Lower lobe of right lung (tissue), 2 donors: ENCODE measurements at places on chromosomes 12 and 14. TPM values are rescaled to one million over a fixed set of nuclear protein-coding genes. Genes with fewer than 3 reads are reported as not detected.

DNA sequence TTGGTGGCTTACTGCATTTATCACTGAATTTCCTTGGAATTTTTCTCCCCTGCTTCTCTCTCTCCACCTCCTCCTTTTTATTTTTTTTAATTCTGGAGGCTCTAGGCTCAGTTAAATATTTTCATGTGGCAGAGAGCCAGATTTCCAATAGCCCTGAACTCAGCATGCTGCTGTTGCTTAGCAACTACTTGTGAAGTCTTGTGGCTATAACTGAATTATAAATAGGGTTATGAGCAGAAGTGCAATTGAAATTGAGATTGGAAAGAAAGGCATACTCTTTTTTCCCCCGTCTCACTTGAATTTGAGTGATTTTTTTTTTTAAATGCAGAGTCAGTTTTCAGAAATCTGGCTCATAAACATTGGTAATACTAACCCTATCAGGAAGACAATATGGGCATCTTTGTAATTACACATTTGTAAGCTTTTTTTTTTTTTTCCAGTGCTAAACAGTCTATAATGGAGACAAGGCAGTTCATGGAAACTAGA, 38.3 kb downstream of the ATF7IP start:
- no peak overlapping the region for H3K27ac ChIP-seq
- H3K4me3 ChIP-seq: no peak overlapping the region
- peaks cover 25% of the 10 kb centered on the region for H3K4me1 ChIP-seq
- DNase-seq: no peak
- H3K27me3 ChIP-seq: no peaks in the 10 kb centered on the region
- H3K36me3 ChIP-seq: no peaks in the 10 kb centered on the region

GRCh38 chr14:102508774-102509745, 516 bp downstream of the ANKRD9 start:
- H3K4me3 ChIP-seq: peak overlapping the region; percentile 69
- H3K36me3 ChIP-seq: no peaks in the 10 kb centered on the region
- peaks cover 16% of the 10 kb centered on the region for H3K4me1 ChIP-seq
- H3K27ac ChIP-seq: peak overlapping the region; percentile 80

- no peaks in the 10 kb centered on the region for H3K27me3 ChIP-seq
- DNase-seq: no peak
- H3K27ac ChIP-seq: no peak overlapping the region
- no peak overlapping the region for H3K4me3 ChIP-seq
- no peaks in the 10 kb centered on the region for H3K4me1 ChIP-seq
- no peaks in the 10 kb centered on the region for H3K36me3 ChIP-seq
Observed at GRCh38 chr14:47022721-47023120, 371.1 kb upstream of the RPL10L start.

- H3K4me1 ChIP-seq: no peaks in the 10 kb centered on the region
- H3K4me3 ChIP-seq: no peak overlapping the region
Observed at GRCh38 chr14:98974113-98974512, 297.9 kb downstream of the BCL11B start.

DNA sequence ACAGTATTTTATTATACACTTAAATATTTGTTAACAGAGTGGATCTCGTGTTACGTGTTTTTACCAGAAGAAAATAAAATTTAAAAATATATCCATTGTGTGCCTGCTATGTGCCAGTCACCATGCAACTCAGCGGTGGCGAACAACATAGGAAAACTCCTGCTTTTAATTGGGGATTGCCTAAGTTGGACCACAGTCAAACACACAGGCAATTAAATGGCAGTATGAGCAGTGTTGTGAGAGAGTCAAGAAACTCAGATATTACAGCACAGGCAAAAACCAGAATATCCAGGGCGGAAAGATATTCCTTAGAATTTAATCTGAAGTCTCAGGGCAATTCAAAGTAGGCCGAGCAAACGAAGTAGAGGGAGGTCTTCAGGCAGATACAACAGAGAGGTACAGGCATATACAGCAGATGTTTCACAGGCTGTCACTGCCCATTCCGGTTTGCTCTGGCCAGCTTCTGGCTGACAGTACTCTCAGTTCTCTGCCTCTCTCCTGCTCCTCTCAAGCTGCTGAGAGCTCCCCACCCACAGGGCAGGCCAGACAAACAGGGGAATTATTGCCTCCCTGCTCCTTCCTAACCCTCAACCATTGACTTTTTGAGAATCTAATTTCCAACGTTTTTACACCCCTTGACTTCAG, 540.2 kb upstream of the TMEM132C start:
- no peaks in the 10 kb centered on the region for H3K27me3 ChIP-seq
- no peak for DNase-seq
- no peaks in the 10 kb centered on the region for H3K4me1 ChIP-seq
- no peak overlapping the region for H3K4me3 ChIP-seq

- DNase-seq: peak; percentile 88
- peak within 1 kb of the TSS; percentile 68 for H3K4me3 ChIP-seq
- no peaks in the 10 kb centered on the region for H3K36me3 ChIP-seq
- H3K27ac ChIP-seq: peak within 1 kb of the TSS; percentile 31
- peaks cover 22% of the 10 kb centered on the region for H3K4me1 ChIP-seq
Observed at GRCh38 chr14:74922752-74923401, at the start of gene RPS6KL1. RPS6KL1 (minus strand) TSS chr14:74923260; CDS start chr14:74921541, 1,719 bp downstream.

GRCh38 chr12:4958697-4959375, 49.1 kb downstream of the KCNA1 start:
- H3K4me3 ChIP-seq: no peak overlapping the region
- H3K27me3 ChIP-seq: peaks cover 39% of the 10 kb centered on the region
- no peaks in the 10 kb centered on the region for H3K36me3 ChIP-seq

- no peaks in the 10 kb centered on the region for H3K36me3 ChIP-seq
- H3K4me3 ChIP-seq: no peak overlapping the region
- H3K27me3 ChIP-seq: no peaks in the 10 kb centered on the region
- H3K4me1 ChIP-seq: no peaks in the 10 kb centered on the region
- H3K27ac ChIP-seq: no peak overlapping the region
Observed at GRCh38 chr12:39451977-39452376, 9.1 kb upstream of the KIF21A start.

GRCh38 chr14:85358136-85358785, 171.7 kb upstream of the FLRT2 start:
- DNase-seq: no peak
- H3K4me3 ChIP-seq: no peak overlapping the region
- H3K4me1 ChIP-seq: no peaks in the 10 kb centered on the region
- H3K36me3 ChIP-seq: no peaks in the 10 kb centered on the region
- H3K27ac ChIP-seq: no peak overlapping the region

- H3K4me3 ChIP-seq: no peak overlapping the region
- peak overlapping the region; percentile 69 for H3K27ac ChIP-seq
- peaks cover 95% of the 10 kb centered on the region for H3K4me1 ChIP-seq
- H3K27me3 ChIP-seq: no peaks in the 10 kb centered on the region
Observed at GRCh38 chr12:120241561-120242274, 23.8 kb downstream of the PXN start.

GRCh38 chr12:16148938-16149337, 128.5 kb downstream of the SLC15A5 start:
- H3K4me3 ChIP-seq: no peak overlapping the region
- no peaks in the 10 kb centered on the region for H3K36me3 ChIP-seq
- H3K4me1 ChIP-seq: no peaks in the 10 kb centered on the region
- DNase-seq: no peak
- no peak overlapping the region for H3K27ac ChIP-seq
- no peaks in the 10 kb centered on the region for H3K27me3 ChIP-seq

- H3K27ac ChIP-seq: no peak overlapping the region
- H3K4me3 ChIP-seq: no peak overlapping the region
- H3K27me3 ChIP-seq: no peaks in the 10 kb centered on the region
- H3K4me1 ChIP-seq: peaks cover 4% of the 10 kb centered on the region
- no peak for DNase-seq
Observed at GRCh38 chr14:60245380-60246177, 3.4 kb upstream of the PPM1A start.

GRCh38 chr14:92986254-92987147, 63.6 kb downstream of the CHGA start:
- peak; percentile 28 for DNase-seq
- H3K36me3 ChIP-seq: no peaks in the 10 kb centered on the region
- H3K4me1 ChIP-seq: peaks cover 18% of the 10 kb centered on the region
- no peaks in the 10 kb centered on the region for H3K27me3 ChIP-seq
- H3K4me3 ChIP-seq: no peak overlapping the region
- no peak overlapping the region for H3K27ac ChIP-seq

DNA sequence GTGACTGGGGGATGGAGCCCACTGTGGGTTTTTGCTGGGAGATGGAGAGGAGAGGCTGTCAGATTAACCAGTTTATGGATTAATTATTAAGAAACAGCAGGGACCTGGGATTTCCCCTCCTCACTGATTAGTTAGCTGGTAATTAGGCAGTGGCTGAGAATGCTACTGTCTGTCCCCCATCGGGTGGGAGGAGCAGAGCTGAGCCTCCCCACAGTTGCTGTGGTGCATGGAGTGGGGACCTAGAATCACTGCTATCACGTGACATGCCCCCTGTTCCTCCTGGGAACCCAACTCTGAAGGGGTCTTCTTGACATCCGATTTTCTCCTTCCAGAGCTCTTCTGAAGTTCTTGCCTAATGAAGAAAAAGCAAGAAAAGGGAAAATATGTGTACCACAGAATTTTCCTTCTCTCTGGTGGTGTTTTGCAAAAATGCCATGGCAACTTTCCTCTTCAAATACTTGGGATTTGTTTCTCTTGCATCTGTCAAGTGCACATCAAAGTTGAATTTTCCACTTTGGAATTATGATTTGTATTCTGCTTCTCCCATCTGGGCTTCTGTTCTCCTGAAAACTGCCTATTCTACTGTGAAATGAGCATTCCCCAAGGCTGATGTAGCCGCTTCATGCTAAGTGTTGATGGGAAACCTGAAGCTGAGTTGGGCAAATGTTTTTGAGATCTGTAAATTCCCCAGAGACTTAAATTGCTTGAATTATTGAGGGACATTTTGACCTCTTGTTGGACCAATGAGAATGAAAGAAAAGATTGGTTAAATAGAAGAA, 264.2 kb downstream of the RGS6 start:
- DNase-seq: no peak
- H3K27me3 ChIP-seq: no peaks in the 10 kb centered on the region
- H3K27ac ChIP-seq: no peak overlapping the region

GRCh38 chr14:45242706-45243105, 10.3 kb downstream of the MIS18BP1 start:
- no peak overlapping the region for H3K27ac ChIP-seq
- peaks cover 20% of the 10 kb centered on the region for H3K4me1 ChIP-seq
- peaks cover 1% of the 10 kb centered on the region for H3K36me3 ChIP-seq

DNA sequence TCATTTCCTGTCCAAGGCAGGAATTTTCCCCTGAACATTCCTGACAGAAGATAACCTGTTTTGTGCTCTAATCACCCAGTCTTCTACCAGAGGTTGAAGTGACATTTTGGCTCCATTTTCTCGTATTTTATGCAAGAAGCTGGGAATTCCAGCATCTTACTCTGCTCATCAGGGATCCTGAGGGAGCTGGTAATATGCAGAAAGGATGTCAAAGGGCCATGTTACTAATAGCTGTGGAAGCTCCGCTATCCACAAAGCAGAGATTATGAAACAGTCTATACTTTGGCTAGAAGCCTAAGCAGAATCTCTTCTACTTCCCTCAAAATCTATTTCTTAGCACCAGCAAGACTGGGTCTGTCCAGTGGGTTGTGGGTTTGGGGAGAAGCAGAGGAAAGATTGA, 613.0 kb downstream of the DIO2 start:
- H3K4me3 ChIP-seq: no peak overlapping the region
- no peak overlapping the region for H3K27ac ChIP-seq
- H3K36me3 ChIP-seq: no peaks in the 10 kb centered on the region
- H3K4me1 ChIP-seq: no peaks in the 10 kb centered on the region
- no peak for DNase-seq

DNA sequence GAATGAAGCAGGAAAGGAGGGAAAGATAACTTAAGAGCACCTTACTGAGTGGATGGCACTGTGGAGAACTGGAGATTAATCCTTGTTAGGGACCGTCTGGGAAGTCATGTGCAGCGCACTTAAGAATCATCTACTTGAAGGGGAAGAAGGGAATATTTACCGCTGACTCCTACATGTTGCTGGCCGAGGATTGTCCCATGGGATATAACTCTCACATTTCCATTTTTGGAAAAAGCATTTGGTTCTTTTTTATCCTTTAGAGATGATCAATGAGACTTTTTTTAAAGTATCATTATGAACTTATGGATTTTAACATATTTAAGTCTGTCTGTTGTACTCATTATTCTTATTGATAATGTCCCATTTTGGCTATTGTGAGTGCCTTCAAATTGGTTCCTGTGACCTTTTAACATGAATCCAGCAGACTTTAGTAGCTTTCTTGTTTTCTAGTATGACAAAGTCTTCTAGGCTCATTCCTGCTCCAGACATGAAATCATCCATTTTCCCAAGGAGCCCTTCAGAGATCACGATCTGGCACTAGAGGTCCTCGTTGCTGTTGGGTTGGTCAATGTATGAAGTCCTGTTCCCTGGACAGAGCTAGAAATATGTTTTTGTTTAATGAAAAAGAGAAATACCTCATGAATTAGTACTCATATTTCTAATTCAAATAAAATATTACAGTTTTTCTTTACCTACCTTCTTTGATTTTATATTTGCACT, 20.2 kb upstream of the FAM234B start:
- no peak overlapping the region for H3K27ac ChIP-seq
- H3K4me3 ChIP-seq: no peak overlapping the region
- DNase-seq: no peak
- H3K27me3 ChIP-seq: no peaks in the 10 kb centered on the region
- no peaks in the 10 kb centered on the region for H3K36me3 ChIP-seq

DNA sequence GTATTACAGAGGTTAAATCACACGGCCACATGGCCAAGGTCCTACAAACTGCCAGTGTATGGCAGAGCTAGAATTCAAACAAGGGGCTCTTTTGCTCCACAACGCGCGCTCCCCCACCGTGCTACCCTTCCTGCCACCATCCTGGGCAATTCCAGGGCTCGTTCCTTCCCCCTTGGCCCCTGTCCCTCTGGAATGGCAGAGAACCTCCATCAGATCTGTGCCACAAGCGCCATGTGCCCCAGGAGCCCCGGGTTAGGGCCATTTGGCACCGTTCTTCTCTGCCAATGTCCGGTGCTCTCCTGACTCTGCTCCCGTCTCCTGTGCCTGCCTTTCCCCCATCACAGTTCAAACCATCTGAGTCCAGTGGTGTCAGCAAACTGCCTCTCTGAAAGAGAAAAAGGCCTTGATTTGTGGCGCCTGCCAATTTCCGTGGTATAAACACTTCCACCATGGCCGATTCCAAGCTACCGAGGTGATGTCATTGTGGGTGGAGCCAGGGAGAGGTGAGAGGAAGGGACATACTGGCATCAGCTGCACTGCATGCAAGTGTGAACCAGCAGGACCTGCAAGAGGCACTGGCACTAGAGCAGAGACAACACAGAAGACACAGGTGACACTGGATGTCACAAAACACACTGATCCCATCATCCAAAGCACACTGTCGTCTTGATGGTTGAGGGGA, 163.1 kb downstream of the CALM1 start:
- H3K36me3 ChIP-seq: no peaks in the 10 kb centered on the region
- no peak overlapping the region for H3K27ac ChIP-seq
- no peaks in the 10 kb centered on the region for H3K4me1 ChIP-seq

- H3K27me3 ChIP-seq: no peaks in the 10 kb centered on the region
- no peak overlapping the region for H3K27ac ChIP-seq
- no peak overlapping the region for H3K4me3 ChIP-seq
- no peaks in the 10 kb centered on the region for H3K36me3 ChIP-seq
Observed at GRCh38 chr14:20522332-20522731, 17.0 kb downstream of the RNASE10 start.

KRT6B gene
- not detected for total RNA-seq

PELI2 gene
- total RNA-seq: 22.2 TPM

PLEKHH1 gene
- 4.6 TPM for total RNA-seq

KTN1 gene
- total RNA-seq: 164 TPM

C1QL4 gene
- total RNA-seq: not detected

MRPL51 gene
- total RNA-seq: 121 TPM

SOAT2 gene
- not detected for total RNA-seq
